ENCODE measurements at places on chromosomes 16 and 17.

- no peak for DNase-seq
Observed at GRCh38 chr16:2443555-2443954, 14.3 kb downstream of the CCNF start.

GRCh38 chr16:31568577-31569359 lies 41.1 kb downstream of the AHSP start:
- peak; percentile 9 for DNase-seq

DNA sequence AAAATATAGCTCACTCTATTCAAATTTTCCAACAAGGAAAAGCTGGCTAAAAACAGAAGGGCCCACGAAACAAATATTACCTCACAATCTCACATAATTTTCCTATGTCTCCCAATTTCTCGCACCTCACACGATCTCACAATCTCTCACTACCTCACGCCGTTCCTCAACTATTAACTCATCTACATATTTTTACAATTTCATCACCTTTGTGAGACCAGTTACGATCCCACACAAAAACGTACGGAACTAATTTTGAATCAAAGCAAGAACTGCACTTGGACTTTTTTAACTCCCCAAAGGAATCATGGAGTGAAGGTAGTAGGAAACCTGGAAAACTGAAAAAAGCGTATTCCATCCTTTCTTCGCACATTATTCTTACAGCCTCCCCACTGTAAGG lies 1.1 kb downstream of the CBX1 start:
- peak; percentile 69 for DNase-seq

DNA sequence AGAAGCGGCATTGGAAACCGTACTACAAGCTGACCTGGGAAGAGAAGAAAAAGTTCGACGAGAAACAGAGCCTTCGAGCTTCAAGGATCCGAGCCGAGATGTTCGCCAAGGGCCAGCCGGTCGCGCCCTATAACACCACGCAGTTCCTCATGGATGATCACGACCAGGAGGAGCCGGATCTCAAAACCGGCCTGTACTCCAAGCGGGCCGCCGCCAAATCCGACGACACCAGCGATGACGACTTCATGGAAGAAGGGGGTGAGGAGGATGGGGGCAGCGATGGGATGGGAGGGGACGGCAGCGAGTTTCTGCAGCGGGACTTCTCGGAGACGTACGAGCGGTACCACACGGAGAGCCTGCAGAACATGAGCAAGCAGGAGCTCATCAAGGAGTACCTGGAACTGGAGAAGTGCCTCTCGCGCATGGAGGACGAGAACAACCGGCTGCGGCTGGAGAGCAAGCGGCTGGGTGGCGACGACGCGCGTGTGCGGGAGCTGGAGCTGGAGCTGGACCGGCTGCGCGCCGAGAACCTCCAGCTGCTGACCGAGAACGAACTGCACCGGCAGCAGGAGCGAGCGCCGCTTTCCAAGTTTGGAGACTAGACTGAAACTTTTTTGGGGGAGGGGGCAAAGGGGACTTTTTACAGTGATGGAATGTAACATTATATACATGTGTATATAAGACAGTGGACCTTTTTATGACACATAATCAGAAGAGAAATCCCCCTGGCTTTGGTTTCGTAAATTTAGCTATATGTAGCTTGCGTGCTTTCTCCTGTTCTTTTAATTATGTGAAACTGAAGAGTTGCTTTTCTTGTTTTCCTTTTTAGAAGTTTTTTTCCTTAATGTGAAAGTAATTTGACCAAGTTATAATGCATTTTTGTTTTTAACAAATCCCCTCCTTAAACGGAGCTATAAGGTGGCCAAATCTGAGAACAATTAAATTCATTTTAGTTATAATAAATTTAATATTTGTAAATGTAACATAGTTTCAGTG lies 1.7 kb downstream of the HEXIM1 start:
- DNase-seq, result peak; percentile 50

DNA sequence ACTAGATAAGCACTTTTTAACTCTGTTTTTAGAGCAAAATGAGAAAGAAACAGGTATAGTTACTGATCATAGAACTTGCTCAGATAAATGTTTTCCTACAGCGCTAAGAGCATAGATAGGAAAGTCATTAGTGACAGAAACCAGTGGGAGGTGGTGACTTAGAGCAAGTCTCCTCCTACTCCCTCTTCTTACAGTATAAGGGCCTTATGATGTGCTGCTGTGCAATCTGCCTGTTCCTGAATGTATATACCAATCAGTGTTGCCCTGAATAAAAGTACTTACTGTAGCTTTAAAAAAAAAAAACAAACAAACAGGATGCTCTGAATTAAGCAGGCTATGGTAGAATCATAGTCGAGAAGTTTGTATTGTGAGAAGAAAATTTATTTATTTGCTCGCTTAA lies 23.3 kb upstream of the RASL10B start:
- no peak for DNase-seq

DNA sequence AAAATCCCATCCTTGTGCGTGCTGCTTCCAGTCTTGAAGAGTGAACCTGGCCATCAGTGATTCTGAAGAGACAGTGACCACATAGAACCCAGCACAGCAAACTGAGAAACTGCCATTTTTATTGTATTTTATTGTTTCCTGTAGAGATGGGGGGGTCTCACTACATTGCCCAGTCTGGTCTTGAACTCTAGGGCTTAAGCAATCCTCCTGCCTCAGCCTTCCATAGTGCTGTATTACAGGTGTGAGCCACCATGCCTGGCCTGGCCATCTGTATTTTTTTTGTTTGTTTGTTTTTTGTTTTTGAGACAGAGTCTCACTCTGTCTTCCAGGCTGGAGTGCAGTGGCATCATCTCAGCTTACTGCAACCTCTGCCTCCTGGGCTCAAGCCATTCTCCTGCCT lies 13.9 kb downstream of the CENPV start:
- no peak for DNase-seq

GRCh38 chr17:39104657-39105056 lies 46.8 kb downstream of the PLXDC1 start:
- no peak for DNase-seq

DNA sequence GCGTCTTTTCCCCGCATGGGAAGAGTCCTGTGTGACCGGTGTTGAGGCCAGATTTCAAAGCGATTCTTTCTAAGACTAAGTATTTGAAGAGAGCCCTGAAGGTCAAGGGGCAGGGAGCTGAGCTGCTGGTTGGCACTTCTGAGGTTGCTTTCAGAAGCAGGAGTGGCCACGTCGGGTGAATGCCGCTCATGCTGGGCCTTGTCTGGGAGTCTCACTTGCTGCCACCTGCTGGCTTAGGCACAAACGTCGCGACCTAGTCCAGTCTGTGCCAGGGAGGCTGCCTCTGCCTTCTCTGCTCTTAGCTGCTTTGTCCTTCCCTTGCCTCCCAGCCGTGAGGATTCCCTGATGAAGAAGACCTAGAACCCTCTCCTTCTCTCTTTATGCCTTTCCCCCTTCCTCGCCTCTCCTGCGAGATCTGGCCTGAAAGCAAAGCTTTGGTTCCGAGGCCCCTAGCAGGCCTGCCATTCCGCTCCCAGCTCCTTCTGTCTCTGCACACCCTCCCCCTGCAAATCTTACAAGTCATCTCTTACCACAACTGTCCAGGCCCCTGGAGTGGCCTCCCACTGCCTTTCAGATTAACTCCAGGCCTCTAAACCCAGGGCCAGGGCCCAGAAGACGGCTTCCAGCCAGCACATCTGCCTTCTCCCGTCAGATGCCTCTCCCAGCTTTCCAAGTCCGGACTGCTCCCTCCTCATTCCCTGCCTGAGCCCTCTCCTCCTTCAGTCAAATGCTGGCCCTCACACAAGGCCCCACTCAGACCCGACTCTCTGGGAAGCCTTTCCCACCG lies 11.4 kb downstream of the CTNS start:
- peak; percentile 64 for DNase-seq

- no peak for DNase-seq
Observed at GRCh38 chr17:10512856-10513255, 5.5 kb downstream of the MYH1 start.

DNA sequence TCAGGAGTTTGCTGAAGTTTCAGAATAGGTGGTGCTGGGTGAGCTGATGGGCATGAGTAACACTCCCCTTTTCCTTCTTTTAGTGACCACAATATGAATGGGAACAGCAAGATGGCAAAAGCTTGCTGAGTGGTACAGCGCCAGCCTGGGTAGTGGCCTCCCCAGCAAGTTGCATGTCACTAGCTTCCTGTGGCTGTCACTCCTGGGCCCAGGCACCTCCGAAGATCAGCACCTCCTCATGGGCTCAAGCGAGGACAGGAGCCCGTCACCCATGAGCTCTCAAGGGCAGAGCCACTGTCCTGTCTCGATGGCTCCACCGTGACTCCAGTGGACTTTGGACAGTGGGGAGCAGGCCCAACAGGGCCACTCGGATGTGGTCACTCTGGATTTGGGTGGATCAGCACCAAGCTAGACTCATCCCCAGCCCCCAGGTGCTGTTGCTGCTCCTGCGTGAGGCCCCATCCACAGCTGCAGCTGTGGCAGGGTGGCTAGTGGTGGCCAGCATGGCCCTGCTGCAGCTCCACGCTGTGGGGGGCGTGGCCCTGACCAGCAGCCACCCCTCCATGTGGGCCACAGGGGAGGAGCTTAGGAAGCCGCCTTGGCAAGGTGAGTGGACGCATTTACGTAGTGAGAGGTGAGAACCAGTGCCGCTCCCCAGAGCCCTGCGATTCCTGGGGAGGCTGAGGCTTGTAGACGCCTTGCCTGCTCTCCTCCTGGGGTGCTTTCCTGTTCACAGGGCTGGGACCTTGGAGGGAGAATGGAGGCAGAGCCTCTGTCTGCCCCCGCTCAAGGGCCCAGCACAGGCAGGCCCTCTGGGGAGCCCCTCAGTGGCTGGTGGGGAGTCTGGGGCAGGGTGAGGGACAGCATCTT lies 13.6 kb upstream of the DNASE1 start:
- no peak for DNase-seq

DNA sequence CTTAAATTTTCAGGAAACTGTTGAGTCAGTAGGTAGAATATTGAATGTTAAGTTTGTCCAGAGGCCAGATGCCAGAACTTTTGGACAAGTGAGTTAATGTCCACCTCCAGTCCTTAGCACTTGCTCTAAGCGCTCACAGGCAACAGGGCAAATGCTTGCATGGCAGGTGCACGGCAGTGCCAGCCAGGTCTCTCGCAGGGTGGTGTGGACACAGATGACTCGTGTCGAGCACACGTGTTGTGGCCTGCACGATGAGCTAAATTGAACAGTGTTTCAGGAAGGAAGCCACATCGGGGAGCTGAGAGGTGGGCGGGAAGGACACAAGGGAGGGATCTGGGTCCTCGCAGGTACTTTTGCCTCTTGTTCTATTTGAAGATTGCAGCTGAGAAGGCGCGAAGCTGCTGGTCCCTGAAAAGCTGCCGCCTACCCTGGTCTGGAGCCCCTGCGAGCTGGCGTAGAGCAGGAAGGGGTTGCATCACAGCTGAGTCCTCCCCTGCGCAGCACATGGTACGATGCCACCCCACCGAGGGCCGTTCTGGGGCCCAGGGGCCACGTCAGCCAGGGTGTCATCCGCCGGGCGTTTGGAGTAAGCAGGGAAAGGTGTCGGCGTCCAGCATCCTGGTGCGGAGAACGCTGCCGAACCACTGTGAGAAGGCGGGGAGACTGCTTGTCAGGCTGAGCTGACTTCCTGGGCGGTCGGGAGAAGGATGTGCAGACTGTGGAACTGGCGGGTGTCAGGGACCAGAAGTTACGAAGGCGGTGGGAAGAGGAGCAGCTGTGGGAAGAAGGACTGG lies 6.3 kb downstream of the RAB40C start:
- DNase-seq, result no peak

- DNase-seq, result peak; percentile 36
Observed at GRCh38 chr17:10233161-10233560, 34.8 kb upstream of the GAS7 start.

GRCh38 chr17:4940555-4941318 lies 669 bp downstream of the RNF167 start:
- DNase-seq, result no peak

- DNase-seq, result no peak
Observed at GRCh38 chr17:41652461-41652970, 28.1 kb upstream of the KRT17 start.

DNA sequence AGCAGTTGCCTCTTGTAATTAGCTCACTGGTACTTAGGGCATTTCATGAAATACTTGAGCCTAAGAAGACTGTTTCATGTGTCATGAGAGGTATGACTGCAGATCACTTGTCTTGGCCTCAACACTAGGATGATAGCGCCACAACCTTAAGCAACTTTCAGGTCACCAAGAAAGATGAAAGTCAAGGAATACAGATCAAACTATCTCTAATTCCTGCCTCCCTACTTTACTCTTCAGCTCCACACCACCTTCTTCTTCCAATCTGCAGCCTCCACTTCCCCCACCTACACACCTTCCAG lies 28.0 kb downstream of the GNA13 start:
- no peak for DNase-seq

- DNase-seq, result no peak
Observed at GRCh38 chr17:19986941-19987861, 9.6 kb upstream of the AKAP10 start.

GRCh38 chr16:67039260-67040020 lies 10.5 kb downstream of the CBFB start:
- no peak for DNase-seq

GRCh38 chr17:30586818-30587595 lies 109.8 kb downstream of the GOSR1 start:
- DNase-seq, result peak; percentile 77

DNA sequence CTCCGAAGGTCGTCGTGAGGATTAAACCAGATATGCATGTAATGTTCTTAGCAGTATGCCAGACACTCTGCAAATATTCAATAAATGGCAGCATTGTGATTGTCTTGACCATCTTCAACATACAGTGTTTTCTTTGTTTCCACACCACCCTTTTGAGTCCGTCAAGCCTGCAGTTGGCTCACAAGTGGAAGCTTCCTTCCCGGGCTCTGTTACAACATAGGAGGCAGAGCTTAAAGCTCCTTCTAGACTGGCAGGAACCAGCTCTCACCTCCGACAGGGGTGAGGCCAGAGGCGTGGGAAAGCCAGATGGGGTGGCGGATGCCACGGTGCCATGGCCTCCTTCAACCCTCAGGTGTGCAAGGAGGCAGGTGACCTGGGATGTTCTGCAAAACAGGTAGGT lies 138.3 kb downstream of the FOXL1 start:
- no peak for DNase-seq

DNA sequence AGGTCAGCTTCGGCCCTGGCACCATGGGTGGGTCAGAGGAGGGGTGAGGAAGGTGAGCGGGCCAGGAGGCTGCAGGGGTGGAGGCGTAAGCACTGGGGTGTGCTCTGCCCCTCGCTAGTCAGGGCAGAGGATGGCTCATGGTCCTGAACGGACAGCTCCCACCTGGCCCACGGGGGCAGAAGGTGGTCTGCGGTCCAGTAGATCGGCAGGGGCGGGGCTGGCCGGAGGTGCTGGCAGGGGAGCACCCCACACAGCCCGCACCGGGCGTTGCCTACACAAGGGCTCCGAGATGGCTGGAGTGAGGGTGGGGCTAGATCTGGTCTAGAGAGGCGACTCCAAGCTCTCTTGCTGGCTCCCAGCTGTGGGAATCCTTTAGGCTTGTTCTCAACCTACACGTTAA lies 8.2 kb downstream of the NPTX1 start:
- DNase-seq, result no peak

GRCh38 chr16:75226550-75227360 lies 8.0 kb downstream of the CTRB1 start:
- no peak for DNase-seq

DNA sequence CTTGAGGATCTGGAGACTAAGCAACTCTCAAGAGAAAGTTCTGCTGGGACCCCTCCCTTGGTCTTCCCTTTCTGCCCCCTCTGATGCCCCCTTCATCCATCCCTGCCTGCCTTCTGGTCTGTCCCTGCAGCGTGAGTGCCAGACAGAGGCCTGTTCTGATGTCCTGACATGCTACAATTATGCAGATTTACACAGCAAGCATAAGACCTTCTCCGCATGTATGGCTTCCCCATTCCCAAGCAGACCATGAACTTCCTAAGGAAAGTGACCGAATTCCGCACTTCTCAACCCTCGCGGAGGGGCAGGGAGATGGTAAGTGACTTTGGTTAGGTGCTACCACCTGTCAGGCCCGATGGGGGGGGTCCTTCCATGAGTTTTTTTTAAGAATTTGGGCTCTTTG lies 150.1 kb upstream of the SDK2 start:
- no peak for DNase-seq
